ENCODE measurements at places on chromosomes 13 and 19.

GRCh38 chr13:39688699-39689405 lies 33.4 kb downstream of the COG6 start:
- H3K27me3 ChIP-seq = no peaks in the 10 kb centered on the region
- H3K27ac ChIP-seq = no peak overlapping the region
- peaks cover 2% of the 10 kb centered on the region for H3K4me1 ChIP-seq
- H3K36me3 ChIP-seq = no peaks in the 10 kb centered on the region

- H3K27me3 ChIP-seq = no peaks in the 10 kb centered on the region
- H3K4me1 ChIP-seq = peaks cover 3% of the 10 kb centered on the region
- no peak overlapping the region for H3K27ac ChIP-seq
- no peak for DNase-seq
- H3K4me3 ChIP-seq = no peak overlapping the region
These were observed 692 bp downstream of the SULT2B1 start for GRCh38 chr19:48552406-48553322.

- peaks cover 17% of the 10 kb centered on the region for H3K36me3 ChIP-seq
- H3K27me3 ChIP-seq = no peaks in the 10 kb centered on the region
- peaks cover 20% of the 10 kb centered on the region for H3K4me1 ChIP-seq
- H3K4me3 ChIP-seq = peak within 1 kb of the TSS; percentile 74
- peak; percentile 80 for DNase-seq
These were observed at the start of gene ZNF580 for GRCh38 chr19:55640577-55641425. TSS of gene ZNF580 (plus strand) at chr19:55641002. CDS start at chr19:55642509, 1,507 bp downstream.

DNA sequence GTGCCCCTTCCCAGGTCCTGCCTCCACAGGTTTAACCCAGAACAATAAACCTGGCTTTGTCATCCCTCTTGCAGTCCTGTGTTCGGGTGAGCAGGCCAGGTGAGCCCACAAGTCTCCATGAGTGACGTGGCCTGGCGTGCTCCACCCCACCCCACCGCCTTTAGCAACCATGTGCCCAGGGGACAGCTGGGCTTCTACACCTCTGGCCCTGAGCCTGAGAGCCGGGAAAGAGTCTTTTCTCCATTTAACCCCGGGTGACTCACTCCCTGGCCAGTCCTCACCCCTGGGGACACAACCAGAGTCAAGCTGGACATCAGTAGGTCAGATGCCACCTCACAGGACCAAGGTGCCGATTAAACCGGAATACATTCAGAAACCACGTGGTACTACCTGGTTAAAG lies 4.1 kb downstream of the C19orf53 start:
- no peaks in the 10 kb centered on the region for H3K27me3 ChIP-seq
- H3K4me1 ChIP-seq = peaks cover 12% of the 10 kb centered on the region
- DNase-seq = no peak
- peaks cover 21% of the 10 kb centered on the region for H3K36me3 ChIP-seq

- no peak overlapping the region for H3K27ac ChIP-seq
- H3K36me3 ChIP-seq = no peaks in the 10 kb centered on the region
- H3K27me3 ChIP-seq = no peaks in the 10 kb centered on the region
- no peak for DNase-seq
- H3K4me1 ChIP-seq = no peaks in the 10 kb centered on the region
These were observed 34.1 kb downstream of the RGCC start for GRCh38 chr13:41491436-41491835.

DNA sequence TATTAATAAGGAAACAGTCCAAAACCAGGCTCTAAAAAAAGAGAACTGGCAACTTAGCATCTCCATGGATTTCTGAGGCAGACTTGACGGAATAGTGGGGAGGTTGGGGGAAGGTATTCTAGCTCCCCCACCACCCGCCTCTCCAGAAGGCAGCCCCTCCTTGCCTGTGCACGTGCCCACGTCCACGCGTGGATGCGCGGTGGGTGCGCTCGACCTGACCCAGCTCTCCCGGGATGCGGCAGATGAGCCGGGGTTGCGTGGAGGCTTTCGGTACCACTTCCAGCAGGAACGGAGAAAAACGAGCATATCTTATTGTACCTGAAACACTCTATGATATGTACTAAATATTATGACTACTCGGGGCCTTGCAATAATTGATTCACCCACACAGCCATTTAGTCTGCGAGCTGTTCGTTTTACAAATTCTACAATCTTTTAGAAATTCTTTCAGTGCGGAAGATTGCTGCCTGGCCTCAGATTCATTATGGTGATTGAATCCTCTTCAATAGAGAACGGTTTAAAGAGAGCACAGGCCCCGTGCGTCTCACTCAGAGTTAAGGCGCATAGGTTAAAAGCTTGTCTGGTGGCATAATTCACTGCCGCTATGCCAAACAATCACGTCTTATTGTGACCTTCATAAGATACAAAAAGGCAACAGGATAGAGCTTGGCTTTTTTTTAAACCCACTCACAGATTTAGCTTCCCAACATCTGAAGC lies 117.9 kb downstream of the URI1 start:
- no peak for DNase-seq
- no peak overlapping the region for H3K27ac ChIP-seq
- no peaks in the 10 kb centered on the region for H3K4me1 ChIP-seq
- no peaks in the 10 kb centered on the region for H3K36me3 ChIP-seq

DNA sequence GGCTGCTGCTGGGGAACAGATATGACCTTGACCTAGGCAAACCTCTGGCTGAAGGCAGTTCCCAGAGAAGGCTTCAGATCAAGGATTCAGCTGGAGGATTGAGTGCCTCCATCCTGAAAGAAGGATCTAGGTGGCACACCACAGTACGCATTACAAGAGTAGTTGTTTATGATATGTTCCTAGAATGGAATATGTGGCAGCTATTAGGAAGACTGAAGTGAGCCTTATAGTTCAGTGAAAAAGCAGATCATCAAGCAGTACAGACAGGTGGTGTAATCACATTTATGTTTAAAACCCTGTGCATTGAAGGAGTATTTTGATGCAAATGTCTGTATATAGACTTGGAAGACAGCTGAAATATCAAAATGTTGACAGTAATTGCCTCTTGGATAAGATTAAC lies 116.0 kb downstream of the ZAR1L start:
- H3K27ac ChIP-seq = no peak overlapping the region
- no peak for DNase-seq
- no peaks in the 10 kb centered on the region for H3K4me1 ChIP-seq
- no peaks in the 10 kb centered on the region for H3K27me3 ChIP-seq
- no peaks in the 10 kb centered on the region for H3K36me3 ChIP-seq
- H3K4me3 ChIP-seq = no peak overlapping the region

DNA sequence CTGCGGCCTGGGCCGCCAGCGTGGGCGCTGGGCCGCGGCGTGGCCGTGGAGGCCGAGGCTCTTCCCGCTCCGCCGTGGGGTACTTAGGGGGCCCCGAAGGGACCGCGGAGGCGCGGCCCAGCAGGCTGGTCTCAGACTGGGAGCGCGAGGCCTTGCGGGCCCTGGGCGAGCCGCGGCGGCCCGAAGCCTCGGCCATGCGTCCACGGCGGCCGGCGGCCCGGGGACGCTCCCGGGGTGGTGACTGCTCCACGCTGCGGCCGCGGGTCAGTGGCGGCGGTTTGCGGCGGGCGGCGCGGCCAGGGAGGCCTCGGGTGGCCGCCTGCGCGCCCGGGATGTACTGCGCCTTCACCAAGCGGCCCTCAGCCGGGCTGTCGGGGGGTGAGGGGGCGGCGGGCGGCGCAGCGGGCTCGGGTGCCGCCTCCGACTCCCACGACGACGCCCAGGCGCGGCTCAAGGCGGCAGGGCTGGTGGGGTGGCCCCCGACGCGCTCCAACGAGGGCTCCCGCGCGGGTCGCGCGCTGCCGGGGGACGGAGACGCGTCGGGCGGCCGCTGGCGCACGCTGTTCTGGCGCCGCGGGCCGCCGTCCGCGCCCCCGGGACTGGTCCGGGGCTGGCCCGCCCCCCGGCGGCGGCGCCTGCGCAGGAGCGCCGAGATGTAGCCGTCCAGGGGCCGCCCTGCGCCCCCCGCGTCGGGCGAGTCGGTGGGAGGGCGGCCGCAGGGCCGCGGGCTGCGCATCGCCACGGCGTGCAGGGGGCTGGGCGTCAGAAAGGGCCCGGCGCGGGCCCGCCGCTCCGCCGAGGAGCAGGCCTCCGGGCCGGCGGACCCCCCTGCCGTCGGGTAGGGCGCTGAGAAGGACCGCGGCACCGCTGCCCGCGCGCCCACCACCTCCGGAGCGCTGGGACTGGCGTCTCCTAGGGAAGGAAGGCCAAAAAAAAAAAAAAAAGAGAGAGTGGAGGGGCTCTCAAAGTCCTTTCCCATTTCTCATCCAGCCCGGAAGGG lies 11.7 kb downstream of the DACT3 start:
- H3K27me3 ChIP-seq = no peaks in the 10 kb centered on the region
- no peak overlapping the region for H3K4me3 ChIP-seq
- no peaks in the 10 kb centered on the region for H3K36me3 ChIP-seq
- no peaks in the 10 kb centered on the region for H3K4me1 ChIP-seq
- H3K27ac ChIP-seq = no peak overlapping the region

- H3K27me3 ChIP-seq = peaks cover 17% of the 10 kb centered on the region
- H3K4me3 ChIP-seq = no peak overlapping the region
- H3K36me3 ChIP-seq = no peaks in the 10 kb centered on the region
- DNase-seq = no peak
These were observed 1.5 kb downstream of the MAST3 start for GRCh38 chr19:18098891-18099622.

DNA sequence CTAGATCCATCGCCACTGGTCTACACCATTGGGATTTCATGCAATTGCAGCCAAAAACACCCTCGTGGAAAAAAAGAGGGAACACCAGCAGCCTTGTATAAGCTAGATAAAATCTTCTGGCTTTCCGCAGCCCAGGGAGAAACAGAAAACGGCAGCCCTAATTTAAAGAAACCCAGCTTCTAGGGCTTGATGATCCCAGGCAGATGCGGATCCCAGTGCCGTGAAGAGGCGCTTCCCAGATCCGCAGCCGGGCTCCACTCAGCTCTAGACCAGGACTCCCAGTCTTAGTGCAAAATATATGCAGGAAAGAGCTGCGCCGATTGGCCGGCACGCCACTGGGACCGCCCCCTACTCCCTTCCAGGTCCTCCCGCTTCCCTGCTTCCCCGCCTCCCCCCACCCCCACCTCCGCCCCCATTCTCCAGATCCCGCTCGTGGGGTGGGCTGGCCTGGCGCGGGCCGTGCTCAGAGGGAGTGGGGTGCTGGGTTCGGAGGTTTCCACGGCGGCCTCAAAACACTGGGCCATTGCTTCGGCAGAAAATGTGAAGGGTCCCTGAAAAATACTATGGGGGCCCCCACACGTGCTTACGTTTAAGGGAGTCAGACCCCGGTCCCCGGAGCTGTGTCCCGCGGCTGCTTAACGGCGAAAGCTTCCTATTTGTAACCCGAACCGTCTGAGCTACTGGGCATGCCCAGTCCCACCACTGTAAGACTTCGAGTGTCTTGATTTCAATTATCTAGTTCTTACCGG lies 63.1 kb downstream of the SERP2 start:
- peak overlapping the region; percentile 81 for H3K27ac ChIP-seq
- H3K27me3 ChIP-seq = no peaks in the 10 kb centered on the region
- H3K4me1 ChIP-seq = peaks cover 4% of the 10 kb centered on the region
- H3K36me3 ChIP-seq = peaks cover 2% of the 10 kb centered on the region
- H3K4me3 ChIP-seq = peak overlapping the region; percentile 87

- H3K27ac ChIP-seq = peak overlapping the region; percentile 77
- H3K36me3 ChIP-seq = peaks cover 2% of the 10 kb centered on the region
- DNase-seq = peak; percentile 45
- no peaks in the 10 kb centered on the region for H3K27me3 ChIP-seq
These were observed 535 bp downstream of the BSG start for GRCh38 chr19:572743-573518.

DNA sequence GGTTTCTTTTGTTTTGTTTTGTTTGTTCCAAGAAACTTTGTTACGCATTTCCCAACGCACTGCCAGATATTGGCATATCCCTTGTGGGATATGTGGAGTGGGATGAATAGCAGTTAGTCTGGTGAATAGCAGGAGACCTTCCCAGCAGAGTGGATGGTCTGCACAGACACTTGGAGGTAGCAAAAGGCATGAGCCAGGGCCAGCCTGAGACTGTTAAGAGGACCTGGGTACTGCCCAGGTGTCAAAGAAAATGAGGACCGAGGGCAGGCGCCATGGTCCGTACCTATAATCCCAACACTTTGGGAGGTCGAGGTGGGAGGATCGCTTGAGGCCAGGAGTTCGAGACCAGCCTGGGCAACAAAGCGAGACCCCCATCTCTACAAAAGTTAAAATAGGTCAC lies 13.5 kb upstream of the PDCD5 start:
- no peak for DNase-seq
- H3K4me1 ChIP-seq = no peaks in the 10 kb centered on the region
- H3K27me3 ChIP-seq = no peaks in the 10 kb centered on the region
- no peak overlapping the region for H3K27ac ChIP-seq
- no peak overlapping the region for H3K4me3 ChIP-seq

- H3K4me3 ChIP-seq = no peak overlapping the region
- no peak for DNase-seq
- no peaks in the 10 kb centered on the region for H3K36me3 ChIP-seq
- no peaks in the 10 kb centered on the region for H3K27me3 ChIP-seq
- no peak overlapping the region for H3K27ac ChIP-seq
These were observed 73.2 kb upstream of the CACNA1A start for GRCh38 chr19:13579388-13580060.

GRCh38 chr19:10102787-10103236 lies 334 bp upstream of the ANGPTL6 start:
- no peaks in the 10 kb centered on the region for H3K27me3 ChIP-seq
- peaks cover 4% of the 10 kb centered on the region for H3K36me3 ChIP-seq
- H3K4me1 ChIP-seq = peaks cover 6% of the 10 kb centered on the region

DNA sequence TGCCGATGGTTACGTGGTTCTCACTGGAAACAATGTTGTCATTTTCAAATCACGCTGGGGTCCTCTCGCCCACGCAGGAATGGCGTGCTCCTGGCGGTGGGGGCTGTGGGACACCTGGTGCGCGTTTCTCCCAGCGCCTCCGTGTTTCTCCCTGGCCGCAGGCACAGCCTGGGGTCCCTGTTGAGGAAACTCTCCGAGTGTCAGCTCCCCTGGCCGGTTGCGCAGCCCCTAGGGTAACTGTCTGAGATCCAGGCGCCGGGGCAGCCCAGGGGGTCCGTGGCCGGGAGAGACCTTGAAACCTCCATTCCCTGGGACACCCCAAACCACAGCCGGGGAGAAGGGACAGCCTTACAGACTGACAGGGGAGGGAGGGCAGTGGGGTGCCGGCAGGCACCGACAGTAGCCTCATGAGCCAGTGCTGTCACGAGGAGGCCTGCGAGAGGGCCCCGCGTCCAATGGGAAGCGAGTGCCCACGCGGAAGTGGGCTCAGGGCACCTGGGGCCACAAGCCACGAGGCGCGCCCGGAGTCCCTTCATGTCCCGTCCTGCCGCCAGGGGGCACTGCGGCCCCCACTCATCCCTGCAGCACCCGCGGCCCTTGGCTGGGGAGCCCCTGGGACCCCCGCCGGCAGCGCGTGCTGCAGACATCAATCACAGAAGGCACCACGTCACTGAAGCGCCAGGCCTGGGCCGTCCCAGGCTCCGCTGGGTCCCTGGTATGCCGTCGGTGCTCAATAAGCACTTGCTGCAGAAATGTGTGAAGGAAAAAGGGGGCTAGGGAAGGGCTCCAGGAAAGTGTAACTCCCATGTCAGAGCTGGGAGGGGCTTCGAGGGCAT lies 9.5 kb downstream of the ADAMTSL5 start:
- no peak overlapping the region for H3K4me3 ChIP-seq
- no peak for DNase-seq
- H3K4me1 ChIP-seq = peaks cover 2% of the 10 kb centered on the region
- no peaks in the 10 kb centered on the region for H3K36me3 ChIP-seq
- H3K27ac ChIP-seq = no peak overlapping the region

GRCh38 chr13:79527698-79528097 lies 46.7 kb downstream of the NDFIP2 start:
- H3K27me3 ChIP-seq = no peaks in the 10 kb centered on the region
- no peaks in the 10 kb centered on the region for H3K4me1 ChIP-seq
- no peak overlapping the region for H3K27ac ChIP-seq
- no peaks in the 10 kb centered on the region for H3K36me3 ChIP-seq
- DNase-seq = no peak

GRCh38 chr19:782878-783668 lies 14.2 kb upstream of the PTBP1 start:
- H3K4me3 ChIP-seq = no peak overlapping the region
- no peaks in the 10 kb centered on the region for H3K27me3 ChIP-seq
- H3K36me3 ChIP-seq = no peaks in the 10 kb centered on the region
- no peak overlapping the region for H3K27ac ChIP-seq
- DNase-seq = no peak

All from fibroblast of lung (primary cell).